ENCODE measurements at places on chromosomes 4 and X.

- DNase-seq: no peak
These were observed 24.3 kb downstream of the TMEM154 start for GRCh38 chr4:152655272-152656129.

DNA sequence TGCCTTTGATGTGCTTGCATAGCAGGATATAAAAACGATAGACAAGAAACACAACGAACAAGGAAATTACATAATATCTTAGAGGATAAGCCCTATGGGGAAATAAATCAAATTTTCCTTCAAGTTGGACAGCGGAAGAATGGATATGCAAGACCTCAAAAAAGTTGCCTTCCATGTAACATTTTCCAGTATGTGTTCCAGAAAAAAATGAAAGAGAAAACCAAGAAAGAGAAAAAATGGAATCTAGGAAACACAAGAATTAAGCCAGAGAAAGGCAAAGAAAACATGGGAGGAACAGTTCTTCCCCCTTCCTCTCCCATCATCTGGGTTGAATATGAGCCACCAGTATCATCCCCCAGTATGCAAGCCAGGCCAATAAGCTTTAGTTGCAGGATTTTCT lies 34.6 kb upstream of the MID1 start:
- no peak for DNase-seq

GRCh38 chrX:33987458-33987857 lies 144.7 kb downstream of the FAM47A start:
- no peak for DNase-seq

DNA sequence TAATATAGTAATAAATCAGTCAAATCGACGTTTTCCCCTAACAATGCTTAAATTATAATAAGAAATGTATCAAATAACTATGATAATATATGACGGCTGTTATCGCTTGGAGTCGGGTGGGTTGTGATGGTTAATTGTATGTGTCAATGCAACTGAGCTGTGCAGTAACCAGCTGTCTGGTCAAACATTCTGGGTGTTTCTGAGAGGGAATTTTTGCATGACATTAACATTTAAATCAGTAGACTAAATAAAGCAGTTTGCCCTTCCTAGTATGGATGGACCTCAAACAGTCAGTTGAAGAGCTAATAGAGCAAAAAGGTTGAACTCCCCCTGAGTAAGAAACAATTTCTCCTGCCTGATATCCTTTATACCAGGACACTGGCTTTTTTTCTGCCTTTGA lies 96.7 kb downstream of the YIPF7 start:
- no peak for DNase-seq

DNA sequence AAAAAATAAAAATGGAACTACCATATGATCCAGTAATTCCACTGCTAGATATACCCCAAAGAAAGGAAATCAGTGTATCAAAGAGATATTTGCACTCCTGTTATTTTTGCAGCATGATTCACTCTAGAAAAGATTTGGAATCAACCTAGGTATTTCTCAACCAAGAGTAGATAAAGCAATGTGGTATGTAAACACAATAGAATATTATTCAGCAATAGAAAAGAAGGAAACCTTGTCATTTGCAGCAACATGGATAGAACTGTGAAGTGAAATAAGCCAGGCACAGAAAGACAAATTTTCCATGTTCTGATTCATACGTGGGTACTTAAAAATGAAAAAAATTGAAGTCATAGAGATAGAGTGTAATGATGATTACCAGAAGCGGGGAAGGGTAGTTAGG lies 362.3 kb upstream of the EPHA5 start:
- DNase-seq: no peak

DNA sequence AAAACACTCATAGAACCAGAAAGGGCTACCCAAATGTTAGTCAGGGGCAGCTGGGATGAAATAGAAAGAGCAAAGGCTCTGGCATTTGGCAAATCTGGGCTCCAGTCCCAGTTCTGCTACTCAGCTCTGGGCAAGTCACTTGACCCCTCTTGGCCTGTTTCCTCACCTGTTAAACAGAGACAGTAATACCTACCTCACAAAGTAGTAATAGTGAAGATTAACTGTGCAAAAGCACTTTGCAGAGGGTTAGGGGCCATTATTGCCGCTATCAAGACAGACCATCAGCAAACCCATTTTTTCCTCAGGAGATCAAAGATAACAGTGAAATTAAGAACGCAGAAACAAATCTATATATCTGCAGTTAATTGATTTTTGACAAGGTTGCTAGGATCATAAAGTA lies 20.6 kb downstream of the ZBTB33 start:
- DNase-seq: no peak

GRCh38 chrX:617401-617800 lies 13.2 kb upstream of the SHOX start:
- no peak for DNase-seq

GRCh38 chr4:62324215-62324614 lies 1124.1 kb downstream of the ADGRL3 start:
- no peak for DNase-seq

- no peak for DNase-seq
These were observed 198.4 kb downstream of the PALLD start for GRCh38 chr4:168695288-168695687.

DNA sequence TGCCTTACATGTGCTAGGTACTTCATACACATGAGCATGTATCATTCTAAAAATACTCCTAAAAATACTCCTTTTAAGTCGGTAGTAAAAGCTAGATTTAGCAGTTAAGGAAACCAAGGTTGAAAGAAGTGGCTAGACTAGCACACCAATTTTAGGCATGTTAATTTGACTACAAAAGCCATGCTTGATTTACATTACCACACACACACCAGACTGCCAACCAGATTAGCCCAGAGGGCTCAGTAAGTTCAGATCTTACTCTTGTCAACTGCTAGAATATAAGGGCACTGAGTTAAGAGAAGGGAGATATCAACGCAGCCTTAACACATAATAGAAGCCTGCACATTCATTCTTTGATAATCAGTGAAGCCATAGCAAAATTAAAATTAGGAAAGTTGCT lies 117.9 kb downstream of the MID1IP1 start:
- no peak for DNase-seq

DNA sequence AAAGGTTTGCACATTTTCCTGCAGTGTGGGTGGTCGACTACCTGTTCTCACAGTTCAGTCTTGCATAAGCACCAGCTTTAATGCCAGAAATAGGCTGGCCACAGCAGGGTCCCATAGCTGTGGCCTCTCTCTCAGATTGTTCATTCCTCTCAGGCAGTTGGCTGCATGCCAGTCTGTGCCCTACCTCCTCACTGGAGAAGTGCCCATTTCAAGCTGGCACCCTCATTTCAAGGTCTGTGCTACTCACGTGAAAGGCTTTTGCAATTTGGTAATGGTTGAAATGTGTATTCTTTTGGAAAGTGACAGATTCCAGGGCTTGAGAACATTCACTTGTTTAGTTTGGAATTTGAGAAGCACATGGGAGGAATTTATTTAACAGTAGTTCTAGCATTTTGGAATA lies 28.9 kb upstream of the MTMR1 start:
- DNase-seq: no peak

DNA sequence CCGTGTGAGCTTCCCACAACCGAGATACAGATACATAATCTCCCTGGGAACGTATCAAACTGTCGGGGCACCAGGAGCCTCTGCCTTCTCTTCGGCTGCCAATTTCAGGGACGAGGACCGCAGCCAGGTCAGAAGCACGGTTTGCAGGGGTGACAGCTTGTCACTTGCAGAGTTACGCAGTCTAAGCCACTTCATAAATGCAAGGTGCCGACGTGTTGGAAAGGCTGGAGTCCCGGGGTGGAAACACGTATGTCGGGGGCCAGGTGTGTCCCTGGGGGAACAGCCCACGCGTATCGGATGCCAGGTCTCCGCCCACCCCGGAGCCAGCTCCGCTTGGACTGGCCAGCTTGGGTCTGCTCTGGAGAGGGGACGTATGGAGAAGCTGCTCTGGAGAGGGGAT lies 76.3 kb upstream of the SHOX start:
- no peak for DNase-seq

GRCh38 chr4:124505211-124505610 lies 207.3 kb downstream of the ANKRD50 start:
- no peak for DNase-seq

GRCh38 chrX:52262195-52262546 lies 77.5 kb downstream of the MAGED4 start:
- DNase-seq: no peak

DNA sequence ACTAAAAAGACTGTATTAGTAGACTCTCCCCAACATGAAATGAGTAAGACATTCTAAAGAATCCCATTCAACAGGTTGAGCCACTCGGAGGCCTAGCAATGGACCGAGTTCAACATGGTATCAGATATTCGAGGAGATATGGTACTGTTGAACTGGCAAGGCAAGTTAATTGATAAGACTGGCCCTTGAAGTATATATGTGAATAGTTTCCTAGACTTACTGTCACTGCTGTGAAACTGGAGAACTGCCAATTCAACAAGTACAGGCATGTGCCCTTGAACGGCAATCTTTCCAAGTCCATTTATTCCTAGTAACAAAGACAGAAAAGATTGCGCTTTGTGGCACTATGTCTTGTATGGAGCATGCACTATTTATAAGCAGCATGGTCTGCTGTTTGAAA lies 24.4 kb downstream of the FAT1 start:
- no peak for DNase-seq

DNA sequence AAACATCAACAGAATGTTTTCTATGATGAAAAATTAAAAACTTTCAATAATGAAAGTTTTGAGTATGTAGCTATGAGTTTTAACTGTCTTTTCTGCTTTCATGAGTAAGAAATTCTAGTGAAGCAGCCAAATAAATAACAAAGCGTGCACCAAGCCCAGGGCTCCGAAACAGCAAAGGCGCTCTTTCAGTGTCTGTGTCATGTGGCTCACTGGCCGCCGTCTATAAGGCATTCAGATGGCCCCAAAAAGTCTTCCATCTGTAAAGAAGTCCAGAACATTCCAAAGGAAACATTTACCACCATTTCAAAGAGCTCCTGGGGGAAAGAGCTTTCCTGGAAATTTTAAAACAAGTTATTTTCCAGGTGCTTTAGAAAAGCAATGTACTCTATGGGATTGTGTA lies 139.9 kb downstream of the AFAP1 start:
- DNase-seq: no peak

- no peak for DNase-seq
These were observed 120.1 kb downstream of the MANBA start for GRCh38 chr4:102640669-102641068.

DNA sequence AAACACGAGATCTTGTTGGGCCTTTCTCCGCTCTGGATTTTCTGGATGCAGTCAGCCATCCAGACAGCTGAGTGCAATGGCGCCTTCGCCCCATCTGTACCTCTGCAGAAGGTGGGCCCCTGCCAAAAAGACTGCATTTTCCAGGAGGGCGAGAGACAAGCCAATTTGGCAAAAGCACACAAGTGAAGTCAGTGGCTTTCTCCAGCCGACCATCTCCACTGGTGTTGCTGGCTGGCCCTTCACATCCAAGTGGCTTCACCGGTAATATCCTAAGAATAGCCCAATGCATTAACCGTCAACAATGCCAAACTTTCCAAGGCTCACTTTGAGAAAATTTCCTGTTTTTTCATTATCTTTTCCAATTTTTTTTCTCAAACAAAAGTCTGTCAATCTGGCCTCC lies 96.2 kb upstream of the MXRA5 start:
- no peak for DNase-seq

DNA sequence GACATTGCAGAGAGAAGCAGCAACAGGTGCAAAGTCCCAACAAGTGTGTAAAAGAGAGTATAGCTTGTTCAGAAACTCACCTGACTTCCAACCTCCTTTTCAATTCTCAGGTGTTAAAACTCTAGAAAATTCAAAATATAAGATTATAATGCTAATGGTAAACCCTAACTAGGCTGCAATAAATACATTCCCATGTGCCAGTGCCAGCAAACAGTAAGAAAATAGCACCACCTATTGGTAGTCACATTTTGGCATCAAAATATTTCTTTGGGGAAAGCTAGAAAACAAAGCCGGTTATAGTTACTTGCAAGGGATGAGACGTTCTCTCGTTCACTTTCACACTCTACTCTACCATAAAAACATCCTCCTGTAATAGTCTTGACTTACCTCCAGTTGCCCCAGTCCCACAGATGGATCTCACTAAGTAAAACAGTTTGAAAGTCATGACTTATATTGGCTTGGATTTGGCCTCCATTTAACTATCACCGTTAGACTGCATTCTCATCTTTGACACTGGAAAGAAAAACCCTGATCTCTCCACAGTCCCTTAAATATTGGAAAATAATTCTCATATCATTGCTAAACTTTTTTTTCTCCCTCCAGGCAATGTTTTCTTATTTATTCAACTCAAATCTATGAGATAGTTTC lies 9.6 kb downstream of the BMP3 start:
- DNase-seq: no peak

DNA sequence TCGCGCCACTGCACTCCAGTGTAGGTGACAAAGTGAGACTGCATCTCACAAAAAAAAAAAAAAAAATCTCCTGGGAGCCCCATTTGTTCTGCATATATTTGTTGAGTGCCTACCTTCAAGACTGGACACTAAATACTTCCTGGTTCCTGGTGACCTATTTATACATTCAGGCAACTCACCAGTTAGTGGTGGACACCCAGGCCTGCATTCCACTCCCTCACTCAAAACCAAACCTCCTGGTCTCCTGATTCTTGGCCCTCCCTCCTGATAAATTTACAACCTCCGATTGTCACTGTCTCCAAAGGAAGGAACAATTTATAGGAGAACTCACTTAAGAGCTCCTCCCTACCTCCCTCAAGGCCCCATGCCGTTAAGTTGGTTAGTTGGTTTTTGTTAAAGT lies 3.1 kb downstream of the SYAP1 start:
- DNase-seq: no peak

- DNase-seq: no peak
These were observed 1183.2 kb downstream of the RAPGEF2 start for GRCh38 chr4:160286051-160286450.

- DNase-seq: no peak
These were observed 14.3 kb upstream of the INTU start for GRCh38 chr4:127618427-127618826.

DNA sequence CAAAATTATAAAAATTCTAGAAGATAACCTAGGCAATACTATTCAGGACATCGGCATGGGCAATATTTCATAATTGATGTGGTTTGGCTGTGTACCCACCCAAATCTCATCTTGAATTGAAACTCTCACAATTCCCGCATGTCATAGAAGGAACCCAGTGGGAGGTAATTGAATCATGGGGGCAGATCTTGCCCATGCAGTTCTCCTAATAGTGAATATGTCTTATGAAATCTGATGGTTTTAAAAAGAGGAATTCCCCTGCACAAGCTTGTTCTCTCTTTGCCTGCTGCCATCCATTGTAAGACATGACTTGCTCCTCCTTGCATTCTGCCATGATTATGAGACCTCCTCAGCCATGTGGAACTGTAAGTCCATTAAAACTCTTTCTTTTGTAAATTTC lies 77.7 kb downstream of the DDX60 start:
- DNase-seq: no peak

DNA sequence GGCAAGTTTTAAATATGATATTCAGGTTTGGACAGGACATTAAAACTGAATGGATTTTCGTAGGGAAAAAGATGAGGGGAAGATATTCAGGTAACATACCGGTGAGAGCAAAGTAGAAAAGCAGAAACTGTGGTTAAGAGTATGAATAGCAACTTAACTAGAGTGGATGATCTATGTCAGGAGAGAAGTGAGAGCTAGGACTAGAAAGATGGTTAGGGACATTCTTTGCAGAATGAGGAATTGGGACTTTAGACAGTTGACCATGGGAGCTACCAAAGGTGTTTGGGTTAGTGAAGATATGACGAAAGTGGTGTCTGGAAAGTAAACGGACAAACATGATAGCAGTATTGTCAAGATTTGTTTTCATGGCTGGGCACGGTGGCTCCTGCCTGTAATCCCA lies 45.2 kb downstream of the ANXA5 start:
- DNase-seq: no peak

GRCh38 chr4:53777244-53777984 lies 186.1 kb upstream of the LNX1 start:
- DNase-seq: no peak

- no peak for DNase-seq
These were observed 55.5 kb upstream of the CLCN4 start for GRCh38 chrX:10101269-10101668.
